ENCODE measurements at places on chromosomes 4 and X. TPM values are rescaled to one million over a fixed set of nuclear protein-coding genes. Genes with fewer than 3 reads are reported as not detected.
A peak's percentile ranks its signal among the peaks of the same experiment; 100 is the strongest.

Gene SLC30A9
- 24.5 TPM for total RNA-seq

Gene CENPVL2
- not detected for total RNA-seq

Gene GPR34
- not detected for total RNA-seq

GRCh38 chr4:161133586-161134276, 1030.1 kb downstream of the FSTL5 start:
- no peaks in the 10 kb centered on the region for H3K36me3 ChIP-seq
- no peak overlapping the region for H3K4me3 ChIP-seq
- H3K4me1 ChIP-seq = no peaks in the 10 kb centered on the region
- no peak overlapping the region for H3K27ac ChIP-seq

- peaks cover 26% of the 10 kb centered on the region for H3K36me3 ChIP-seq
- no peak for DNase-seq
- H3K4me1 ChIP-seq = peaks cover 13% of the 10 kb centered on the region
- peak overlapping the region; percentile 33 for H3K4me3 ChIP-seq
- no peak overlapping the region for H3K27ac ChIP-seq
Measured at GRCh38 chr4:36189511-36190226, 54.6 kb downstream of the ARAP2 start.
